Stimulated activated naive B cell treated with anti-CD40 and anti-IgM and Interleukin-4, amounts not matched to agents 10 μg/mL and 1 μg/mL and 100 μg/mL, for 72 hours (primary cell): ENCODE measurements at places on chromosomes 3 and 15.

DNA sequence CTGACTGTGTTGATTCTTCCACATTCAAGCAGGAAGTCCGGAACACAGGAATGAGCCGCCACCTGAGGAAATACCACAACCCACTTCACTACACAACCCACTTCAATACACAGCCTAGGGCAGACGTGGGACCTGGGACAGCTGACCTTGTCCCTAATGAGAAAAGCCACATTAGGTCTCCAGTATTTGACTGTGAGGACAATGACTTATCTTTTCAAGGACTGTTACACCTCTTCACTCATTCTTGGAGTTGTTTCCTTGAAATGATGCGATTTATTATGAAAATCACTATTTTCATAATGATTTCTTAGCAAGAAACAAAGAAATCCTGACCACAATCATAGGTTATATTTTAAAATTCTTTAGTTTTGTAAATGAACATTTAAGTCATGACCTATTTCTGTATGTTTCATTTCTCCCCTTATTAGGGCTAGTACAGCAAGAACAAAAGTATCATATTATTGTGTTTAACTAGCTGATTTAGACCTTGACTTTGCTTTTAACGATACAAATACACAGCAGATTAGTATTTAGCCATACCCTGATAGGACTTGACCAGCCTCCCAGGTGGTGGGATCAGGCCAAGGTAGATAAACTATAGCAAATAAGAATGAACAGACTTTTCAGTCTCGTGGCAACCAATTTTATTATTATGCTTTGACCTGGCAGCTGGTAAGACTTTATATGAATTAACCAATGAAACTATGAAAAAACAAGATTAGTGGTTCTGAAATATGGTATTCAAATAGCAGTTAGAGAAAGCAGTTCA, 6.0 kb downstream of the RAB27A start:
- DNase-seq, result no peak

- DNase-seq, result no peak
These were observed 17.4 kb upstream of the MINDY4B start for GRCh38 chr3:150922611-150923010.

DNA sequence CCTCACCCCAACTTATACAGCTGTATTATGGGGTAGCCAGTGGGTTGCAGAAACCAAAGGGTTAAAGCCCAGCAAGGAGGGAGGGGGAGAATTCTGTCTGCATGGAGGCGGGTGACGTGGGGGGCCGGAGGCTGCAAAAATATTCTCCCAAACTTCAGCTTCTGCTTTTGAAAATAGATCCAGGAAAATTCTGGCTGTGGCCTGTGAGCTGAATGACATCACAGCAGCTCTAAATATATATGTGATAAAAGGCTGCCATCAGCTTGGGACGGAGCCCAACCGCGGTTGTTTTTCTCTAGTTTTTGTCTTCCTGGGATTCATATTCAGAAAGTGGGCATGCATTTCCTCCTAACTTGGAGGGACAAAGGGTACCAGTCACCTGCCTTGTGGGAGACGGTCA, 27.6 kb downstream of the MAPKAPK3 start:
- no peak for DNase-seq

GRCh38 chr3:44562147-44562546, 7.2 kb downstream of the ZKSCAN7 start:
- no peak for DNase-seq

DNA sequence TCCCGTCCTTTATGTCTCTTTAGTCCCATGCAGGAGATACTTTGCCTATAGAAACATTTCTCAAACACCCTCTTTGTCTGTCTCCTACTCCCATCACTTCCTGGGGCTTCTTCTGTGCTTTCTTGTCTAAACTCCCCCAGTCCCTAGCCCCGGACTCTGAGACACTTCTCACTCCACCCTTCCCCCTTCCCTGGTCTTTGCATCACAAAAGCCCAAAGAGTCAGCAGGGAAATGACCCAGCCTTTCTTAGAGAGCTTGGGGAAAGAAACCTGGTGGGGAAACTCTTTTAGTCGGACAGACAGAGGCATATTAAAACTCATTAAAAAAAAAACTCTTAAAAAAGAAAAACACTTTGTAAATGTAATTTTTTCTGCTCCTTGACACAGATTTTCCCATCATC, 211.2 kb downstream of the TJP1 start:
- no peak for DNase-seq

GRCh38 chr3:194128202-194128918, 7.6 kb upstream of the HES1 start:
- DNase-seq, result no peak

DNA sequence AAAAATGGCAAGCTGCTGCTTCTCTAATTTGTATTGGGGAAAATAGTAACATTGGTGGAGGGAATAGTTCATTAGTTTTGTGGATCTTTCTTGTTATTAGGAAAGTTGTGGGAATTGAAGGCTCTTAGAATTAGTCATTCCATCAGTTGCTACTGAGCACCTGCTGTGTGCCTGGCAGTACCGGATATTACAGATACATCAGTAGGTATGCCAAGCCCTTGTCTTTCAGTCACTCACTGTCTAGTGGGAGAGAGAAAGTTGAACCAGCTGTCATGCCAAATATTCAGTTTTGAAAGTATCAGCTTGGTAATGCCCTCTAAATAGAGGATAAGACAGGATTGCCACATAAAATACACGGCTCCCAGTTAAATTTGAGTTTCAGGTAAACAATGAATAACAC, 32.5 kb downstream of the IGSF10 start:
- DNase-seq, result no peak

DNA sequence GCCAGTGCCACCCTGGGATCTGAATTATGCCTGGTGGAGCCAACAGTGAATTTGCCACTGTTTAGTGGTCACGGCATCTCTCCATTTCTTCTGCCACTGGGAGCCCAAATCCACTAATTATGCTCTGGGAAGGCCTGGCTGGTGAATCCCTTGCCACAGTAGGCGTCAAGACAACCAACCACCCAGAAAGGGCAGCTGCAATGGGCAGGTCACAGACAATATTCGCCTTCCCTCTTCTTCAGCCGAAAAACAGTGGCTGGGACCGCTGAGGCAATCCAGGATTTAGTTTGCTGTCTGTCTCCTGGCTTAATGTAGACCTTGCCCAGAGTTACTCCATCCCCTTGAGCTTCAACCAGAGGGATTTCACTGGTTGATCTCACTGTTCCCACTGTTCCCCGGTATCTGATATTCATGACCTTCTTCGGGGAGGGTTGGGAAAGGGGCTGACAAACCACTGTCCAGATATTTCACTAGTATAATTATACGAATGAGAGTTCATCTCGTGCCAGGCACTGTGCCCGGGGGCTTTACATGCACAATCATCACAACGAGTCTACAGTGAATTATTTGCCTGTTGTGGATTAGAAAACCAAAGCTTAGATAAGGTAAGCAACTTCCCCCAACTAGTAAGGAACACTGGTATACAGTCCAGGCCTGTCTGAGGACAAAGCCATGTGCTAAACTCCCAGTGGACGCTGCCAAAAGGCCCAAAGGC, 49.9 kb upstream of the RAB6B start:
- DNase-seq, result no peak

GRCh38 chr3:3851621-3852323, 52.5 kb downstream of the LRRN1 start:
- DNase-seq, result peak; percentile 66

DNA sequence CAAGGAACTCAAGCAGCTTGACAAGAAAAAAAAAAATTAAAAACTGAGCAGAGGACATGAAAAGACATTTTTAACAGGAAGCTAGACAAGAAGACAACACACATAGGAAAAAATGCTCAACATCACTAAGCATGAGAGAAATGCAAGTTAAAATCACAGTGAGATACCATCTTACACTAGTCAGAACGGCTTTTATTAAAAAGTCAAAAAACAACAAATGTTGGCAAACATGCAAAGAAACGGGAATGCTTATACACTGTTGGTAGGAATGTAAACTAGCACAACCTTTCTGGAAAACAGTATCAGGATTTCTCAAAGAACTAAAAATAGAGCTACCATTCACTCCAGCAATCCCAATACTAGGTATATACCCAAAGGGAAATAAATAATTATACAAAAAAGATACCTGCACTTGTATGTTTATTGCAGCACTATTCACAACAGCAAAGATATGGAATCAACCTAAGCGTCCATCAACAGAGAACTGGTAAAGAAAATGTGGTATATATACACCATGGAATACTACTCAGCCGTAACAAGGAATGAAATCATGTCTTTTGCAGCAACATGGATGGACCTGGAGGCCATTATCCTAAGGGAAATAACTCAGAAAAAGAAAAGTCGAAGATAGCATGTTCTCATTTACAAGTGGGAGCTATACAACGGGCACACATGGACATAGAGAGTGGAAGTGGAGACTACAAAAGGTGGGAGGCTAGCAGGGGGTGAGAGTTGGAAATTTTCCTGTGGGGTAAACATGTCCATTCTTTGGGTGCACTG, 5.2 kb downstream of the GOLIM4 start:
- DNase-seq, result no peak

DNA sequence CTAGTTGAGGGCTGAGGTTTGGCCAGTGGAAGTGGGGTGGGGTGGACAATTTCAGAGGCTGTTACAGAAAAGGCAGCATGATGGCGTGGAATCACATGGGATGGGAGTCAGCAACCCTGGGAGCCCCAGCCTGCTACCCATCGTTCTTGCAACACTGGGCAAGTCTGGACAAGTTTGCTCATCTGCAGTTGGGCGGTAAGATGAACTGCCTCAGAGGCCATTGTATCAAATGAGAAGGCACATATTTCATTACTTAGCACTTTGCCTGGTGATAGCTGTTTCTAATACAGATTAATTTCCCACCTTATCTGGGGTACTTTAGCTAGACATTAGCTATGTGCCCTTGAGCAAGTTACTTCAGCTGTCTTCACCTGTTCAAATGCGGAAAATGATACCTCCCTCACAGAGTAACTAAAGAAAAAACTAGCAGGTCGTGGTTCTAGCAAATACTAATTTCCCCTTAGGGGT, 248.9 kb downstream of the THSD4 start:
- DNase-seq, result no peak

GRCh38 chr3:169931747-169932520, 20.6 kb downstream of the SAMD7 start:
- peak; percentile 87 for DNase-seq

- peak; percentile 60 for DNase-seq
These were observed 82.6 kb downstream of the LSM3 start for GRCh38 chr3:14261229-14261628.

- no peak for DNase-seq
These were observed 930.2 kb upstream of the ALCAM start for GRCh38 chr3:104436506-104436905.

GRCh38 chr3:157274644-157275137, 114.7 kb upstream of the CCNL1 start:
- DNase-seq, result no peak

- DNase-seq, result no peak
These were observed 85.4 kb upstream of the LIPC start for GRCh38 chr15:58346361-58346760.

DNA sequence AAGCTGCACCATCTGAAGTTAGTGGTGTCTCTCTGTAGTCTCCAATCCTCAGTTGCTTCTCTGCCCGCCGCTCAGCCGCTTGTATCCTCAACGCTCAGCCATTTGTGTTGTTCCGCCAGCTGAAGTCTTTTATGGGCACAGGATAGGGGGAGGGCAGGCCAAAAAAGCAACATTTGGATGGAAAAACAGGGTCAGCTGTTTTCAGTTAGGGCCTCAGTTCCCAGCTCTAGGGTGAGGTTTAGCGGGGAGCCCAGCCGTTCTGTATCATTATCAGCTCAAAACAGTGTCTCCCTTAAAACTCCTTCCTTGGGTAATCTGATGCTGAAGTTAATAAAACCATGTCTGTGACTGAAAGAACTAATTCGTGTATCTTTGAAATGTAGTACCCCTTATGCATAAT, 329.5 kb upstream of the AZI2 start:
- no peak for DNase-seq

GRCh38 chr15:70976851-70977250, 84.2 kb downstream of the LRRC49 start:
- no peak for DNase-seq

GRCh38 chr15:41695750-41696436, 35.7 kb downstream of the MGA start:
- DNase-seq, result peak; percentile 52
